ENCODE measurements at places on chromosomes 1 and 21.

DNA sequence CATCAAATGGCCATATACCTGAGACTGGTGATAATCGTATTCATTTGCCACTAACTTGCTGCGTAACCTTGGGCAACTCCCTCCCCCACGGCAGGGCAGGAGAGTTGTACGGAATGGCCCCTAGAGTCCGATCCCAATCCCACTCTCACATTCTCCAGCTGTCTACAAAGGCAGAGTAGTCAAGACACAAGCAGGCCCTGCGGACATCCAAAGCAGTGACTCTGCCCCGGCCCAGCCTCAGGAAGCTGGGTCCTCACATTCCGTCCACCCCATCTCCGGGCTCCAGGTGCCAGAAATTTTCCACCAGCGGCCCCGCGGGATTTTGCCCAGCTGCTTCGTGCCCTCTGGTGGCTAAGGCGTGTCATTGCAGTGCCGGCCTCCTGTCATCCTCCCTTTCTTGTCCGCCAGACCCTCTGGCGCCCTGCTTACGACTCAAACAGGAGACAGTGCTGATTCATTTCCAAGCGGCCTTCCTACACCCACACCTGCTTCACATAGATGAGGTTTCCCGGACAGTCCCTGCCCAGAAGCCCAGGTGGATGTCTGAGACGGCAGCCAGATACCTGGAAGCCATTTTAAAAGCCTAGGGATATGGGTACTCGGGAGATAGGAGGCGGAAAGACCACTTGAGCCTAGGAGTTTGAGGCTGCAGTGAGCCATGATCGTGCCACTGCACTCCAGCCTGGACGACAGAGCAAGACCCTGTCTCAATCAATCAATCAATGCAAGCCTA, 2.9 kb upstream of the S100A2 start:
- DNase-seq: peak; percentile 87

DNA sequence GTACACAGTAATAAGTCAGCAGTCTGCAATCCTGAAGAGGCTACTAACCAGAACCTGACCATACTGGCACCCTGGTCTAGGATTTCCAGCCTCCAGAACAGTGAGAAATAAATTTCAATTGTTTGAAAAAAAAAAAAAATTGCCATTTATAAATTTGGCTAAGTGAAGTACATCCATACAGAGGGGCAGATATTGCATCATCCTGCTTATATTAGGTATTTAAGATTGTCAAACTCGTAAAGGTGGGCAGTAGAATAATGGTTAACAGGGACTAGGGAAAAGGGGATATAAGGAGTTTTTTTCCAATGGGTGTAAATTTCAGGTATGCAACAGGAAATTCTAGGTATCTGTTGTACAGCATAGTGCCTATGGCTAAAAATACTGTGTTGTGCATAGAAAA, 1250.9 kb downstream of the BRINP3 start:
- no peak for DNase-seq

DNA sequence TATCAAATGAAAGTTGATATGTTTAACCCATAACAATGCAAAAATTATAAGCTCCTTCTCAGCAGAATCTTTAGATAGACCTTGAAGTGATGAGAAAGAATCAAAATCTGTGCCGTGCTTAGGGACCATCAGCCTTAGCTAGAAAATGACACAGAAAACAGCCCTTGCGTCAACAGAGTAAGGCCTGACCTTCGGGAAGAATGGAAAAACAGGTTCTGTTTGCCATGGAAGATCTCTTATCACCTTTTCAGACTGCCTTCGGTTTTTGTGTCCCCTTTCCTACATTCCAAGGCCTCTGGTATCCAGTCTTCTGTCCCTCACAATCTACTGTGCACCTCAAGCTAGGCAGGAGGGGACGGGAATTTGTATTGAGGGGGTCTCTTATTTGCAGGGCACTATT, 37.6 kb upstream of the DPT start:
- DNase-seq: no peak

GRCh38 chr1:224507771-224508523, 73.3 kb upstream of the WDR26 start:
- no peak for DNase-seq

DNA sequence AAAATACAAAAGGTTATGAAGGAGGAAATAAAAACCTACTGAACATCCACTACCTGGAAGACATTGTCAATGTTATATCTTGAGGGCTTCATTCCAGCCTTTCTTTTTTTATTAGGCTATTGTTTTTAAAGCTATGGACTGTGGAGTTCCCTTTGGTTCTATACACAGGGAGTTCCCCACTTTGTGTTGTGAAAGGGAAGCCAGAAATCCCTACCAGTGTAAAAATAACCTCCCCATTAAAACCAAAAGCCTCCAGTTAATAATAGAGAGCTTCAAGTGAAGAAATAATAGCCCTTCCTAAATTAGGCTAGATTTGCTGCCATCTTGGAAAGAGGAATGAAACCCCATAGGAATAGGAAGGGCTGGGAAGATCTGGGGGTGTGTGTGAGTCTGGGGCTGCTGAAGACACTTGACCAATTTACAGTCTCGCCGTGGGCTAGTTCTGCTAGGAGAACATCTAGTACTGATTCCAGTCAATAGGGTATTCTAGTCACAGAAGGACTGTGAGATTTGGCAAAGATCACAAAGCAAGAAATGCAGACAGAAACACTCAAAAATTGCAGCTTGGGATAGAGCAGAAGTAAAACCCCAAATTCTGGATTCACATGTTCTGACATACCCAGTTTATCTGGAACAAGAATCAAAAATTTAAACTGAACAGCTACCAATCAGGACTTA, 32.4 kb upstream of the PTGFRN start:
- DNase-seq: no peak

GRCh38 chr1:119714583-119714982, 2.8 kb downstream of the PHGDH start:
- no peak for DNase-seq

GRCh38 chr1:76176000-76176399, 101.5 kb downstream of the ST6GALNAC3 start:
- no peak for DNase-seq

GRCh38 chr1:193537266-193538002, 351.0 kb upstream of the B3GALT2 start:
- peak; percentile 70 for DNase-seq

DNA sequence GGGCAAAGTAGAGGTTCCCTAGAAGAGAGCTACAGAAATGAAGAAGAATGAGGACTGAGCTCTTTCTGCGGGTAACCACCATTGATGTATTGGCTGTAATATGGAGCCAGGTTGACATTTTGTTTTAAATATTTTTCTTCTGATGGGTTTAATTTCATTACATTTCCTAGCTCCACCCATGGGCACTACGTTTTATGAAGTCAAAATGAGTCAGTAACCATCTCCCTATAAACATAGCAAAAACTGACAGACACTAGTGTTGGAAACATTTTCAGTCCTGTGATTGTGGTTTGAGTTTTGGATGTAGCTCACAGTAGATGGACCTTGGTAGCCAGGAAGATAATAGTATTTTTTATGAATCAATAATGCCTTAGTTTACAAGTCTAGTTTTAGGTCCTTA, 470.4 kb upstream of the B3GALT2 start:
- no peak for DNase-seq

GRCh38 chr1:55064071-55064581, 24.8 kb downstream of the PCSK9 start:
- DNase-seq: no peak

DNA sequence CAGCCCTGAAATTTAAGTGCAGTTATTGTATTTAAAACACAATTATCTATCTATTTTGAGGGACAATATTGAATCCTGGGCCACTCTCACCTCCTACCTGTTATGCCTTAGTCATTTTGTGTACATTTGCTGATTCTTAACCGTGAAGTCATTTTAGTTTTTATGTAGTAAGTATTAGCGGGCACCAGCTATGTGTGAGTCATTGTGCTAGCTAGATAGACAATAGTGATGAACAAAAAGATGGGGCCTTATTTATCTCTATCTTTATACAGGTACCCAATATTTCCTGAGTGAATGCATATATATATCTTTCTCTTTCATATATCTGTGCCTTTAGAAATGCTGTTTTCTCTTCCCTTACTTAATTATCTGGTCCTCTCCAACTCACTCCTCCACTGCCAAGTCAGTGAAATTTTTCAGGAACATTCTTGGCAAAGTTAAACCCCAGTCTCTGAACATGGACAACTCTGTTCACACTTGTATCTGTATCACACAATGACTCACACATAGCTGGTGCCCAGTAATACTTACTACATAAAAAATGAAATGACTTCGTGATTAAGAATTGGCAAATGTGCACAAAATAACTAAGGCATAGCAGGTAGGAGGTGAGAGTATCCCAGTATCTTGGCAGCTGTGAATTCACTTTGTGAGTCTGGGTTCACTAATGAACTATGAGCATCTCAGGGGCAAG, 166.0 kb upstream of the C8B start:
- DNase-seq: no peak

GRCh38 chr1:82567348-82567747, 766.6 kb downstream of the ADGRL2 start:
- DNase-seq: no peak

- DNase-seq: no peak
Measured at GRCh38 chr21:25371841-25372425, 235.3 kb downstream of the MRPL39 start.
